ENCODE measurements at places on chromosomes 6 and 20. TPM values are rescaled to one million over a fixed set of nuclear protein-coding genes. Genes with fewer than 3 reads are reported as not detected.

- DNase-seq, result peak; percentile 55
Measured at GRCh38 chr20:50270569-50270968, 79.9 kb downstream of the CEBPB start.

GRCh38 chr6:164377348-164377918 lies 932.0 kb downstream of the C6orf118 start:
- DNase-seq, result no peak

Gene BACH2
- 4.7 TPM for total RNA-seq

Gene ABHD16B
- total RNA-seq, result not detected

DNA sequence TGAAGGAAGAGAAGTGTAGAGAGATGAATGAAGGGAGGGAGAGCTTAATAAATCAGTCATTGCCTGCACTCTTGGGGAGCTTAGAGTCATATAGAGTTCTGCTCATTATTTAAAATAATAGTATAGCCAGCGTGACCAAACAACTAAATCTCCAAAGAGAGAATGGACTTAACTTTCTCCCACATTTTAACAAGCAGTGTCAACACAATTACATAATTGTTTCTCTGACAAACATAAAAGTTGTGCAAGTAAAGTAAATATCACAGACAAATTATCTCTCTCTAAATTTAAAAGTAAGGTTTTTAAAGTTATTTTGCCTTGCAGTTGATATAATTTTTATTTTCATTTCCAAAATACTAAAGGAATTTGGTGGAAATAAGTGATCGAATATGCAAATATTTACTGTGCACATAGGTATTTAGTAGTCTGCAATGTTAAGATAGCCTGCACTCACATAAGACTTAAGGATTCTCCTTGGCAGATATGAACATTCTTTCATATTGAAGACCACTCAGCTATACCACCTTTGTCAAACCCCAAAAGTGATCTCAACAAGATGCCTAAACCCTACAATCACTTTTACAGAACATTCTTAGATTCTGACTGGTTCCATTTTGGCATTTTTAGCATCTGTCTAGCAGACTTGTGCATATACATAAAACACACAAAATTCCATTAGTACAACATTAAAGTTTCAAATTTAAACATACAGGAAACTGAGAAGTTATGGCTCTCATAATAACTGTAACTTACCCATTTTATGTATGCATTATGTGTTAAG lies 67.7 kb downstream of the KIF6 start:
- DNase-seq, result no peak

GRCh38 chr20:55004044-55004443 lies 528.7 kb downstream of the DOK5 start:
- DNase-seq, result peak; percentile 5

Gene EPB41L1
- 13.3 TPM for total RNA-seq

Gene SLPI
- total RNA-seq, result not detected

Gene TNFRSF6B
- 0.26 TPM for total RNA-seq

DNA sequence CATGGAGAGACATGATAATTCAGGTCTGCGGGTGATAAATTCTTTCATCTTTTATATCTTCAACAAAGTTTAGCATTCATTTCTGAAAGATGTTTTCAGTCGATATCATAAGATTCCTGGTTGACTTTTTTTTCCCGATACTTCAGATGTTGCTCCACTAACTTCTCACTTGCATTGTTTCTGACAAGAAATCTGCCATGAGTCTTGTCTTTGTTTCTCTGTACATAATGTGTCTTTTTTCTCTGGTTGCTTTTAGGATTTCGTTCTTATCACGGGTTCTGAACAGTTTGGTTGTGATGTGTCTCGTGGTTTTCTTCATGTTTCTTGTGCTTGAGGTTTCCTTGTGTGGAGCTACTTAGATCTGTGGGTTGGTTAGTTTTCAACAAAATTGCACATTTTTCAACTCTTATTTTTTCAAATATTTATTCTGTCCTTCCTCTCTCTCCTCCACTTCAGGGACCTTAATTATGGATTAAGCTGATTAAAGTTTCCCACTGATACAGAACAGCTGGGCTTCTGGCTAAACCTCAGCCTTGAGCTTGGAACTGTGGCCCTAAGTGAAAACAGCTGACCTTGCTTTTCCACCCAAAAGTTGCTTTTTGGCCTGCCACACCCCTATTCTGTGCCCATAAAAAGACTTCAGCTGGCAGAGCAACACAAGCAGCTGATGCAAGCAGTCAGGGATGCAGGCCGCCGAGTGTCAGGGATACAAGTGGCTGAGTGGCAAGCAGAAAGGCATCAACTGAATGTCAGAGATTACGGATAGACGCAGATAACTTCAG lies 97.9 kb upstream of the SNX9 start:
- peak; percentile 16 for DNase-seq

Gene OPN5
- 0.15 TPM for total RNA-seq

GRCh38 chr6:100484474-100484873 lies 19.8 kb upstream of the SIM1 start:
- no peak for DNase-seq

DNA sequence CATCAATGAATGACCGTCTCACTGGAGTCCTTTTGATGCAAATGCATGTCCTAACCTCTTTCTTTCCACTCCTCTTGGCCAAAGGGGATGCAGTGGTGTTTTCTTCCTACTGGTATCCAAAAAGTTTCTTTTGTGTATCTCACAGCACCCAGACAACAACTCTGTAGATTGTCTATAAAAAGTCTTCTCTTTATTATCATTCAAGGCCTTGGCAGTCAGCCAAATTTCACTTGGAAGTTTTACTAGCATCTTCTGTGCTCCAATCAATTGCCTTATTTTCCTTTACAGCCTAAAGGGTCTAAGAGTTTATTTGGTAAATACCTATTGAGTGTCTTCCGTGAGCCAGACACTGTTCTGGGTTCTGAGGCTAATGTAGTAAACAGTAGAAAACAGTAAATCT lies 150.2 kb upstream of the RNF217 start:
- DNase-seq, result no peak

- no peak for DNase-seq
Measured at GRCh38 chr6:157034436-157035230, 257.5 kb downstream of the ARID1B start.

DNA sequence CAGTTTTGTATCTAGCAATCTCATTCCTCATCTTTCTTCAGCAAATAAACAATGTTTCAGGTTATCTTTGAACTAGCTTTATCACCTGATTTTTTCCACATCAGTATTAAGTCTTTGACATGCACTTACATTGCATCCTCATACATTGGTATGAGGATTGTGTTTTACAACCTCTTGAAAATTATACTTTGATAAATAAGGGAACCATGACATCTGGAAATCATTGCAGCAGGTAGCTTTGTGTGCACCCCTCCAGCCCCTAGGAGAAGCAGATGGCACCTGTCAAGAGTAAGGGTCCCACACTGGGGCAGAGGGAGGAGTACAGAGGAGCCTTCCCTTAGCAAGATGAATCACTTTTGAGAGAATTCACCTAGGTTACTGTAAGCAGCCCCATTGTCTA lies 13.7 kb upstream of the RNASET2 start:
- DNase-seq, result no peak

- no peak for DNase-seq
Measured at GRCh38 chr20:23122796-23123655, 36.9 kb upstream of the CD93 start.

DNA sequence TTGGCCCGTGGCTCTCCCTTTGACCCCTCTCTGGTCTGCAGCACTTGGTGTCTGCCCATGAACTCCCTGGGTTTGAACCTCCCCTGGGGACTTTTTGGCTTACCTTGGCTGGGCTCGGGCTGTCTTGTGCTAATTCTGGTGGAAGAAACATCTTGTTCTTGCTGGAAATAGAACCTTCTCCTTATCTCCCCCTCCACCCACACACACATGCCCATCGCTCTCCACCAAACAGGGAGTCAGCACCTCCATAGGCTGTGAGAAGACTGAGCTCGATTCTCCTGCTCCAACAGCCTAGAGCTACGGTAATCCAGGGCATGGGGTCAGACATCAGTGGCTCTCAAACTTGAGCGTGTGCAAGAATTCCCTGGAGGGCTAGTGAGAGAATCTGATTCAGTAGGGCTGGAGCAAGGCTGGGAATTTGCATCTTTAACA lies 114.4 kb upstream of the SLC22A23 start:
- no peak for DNase-seq

- DNase-seq, result no peak
Measured at GRCh38 chr20:5654557-5654956, 95.6 kb upstream of the SHLD1 start.

All from heart right ventricle (tissue), 16 donors.